ENCODE measurements at places on chromosomes 2 and 18. TPM values are rescaled to one million over a fixed set of nuclear protein-coding genes. Genes with fewer than 3 reads are reported as not detected.

CRYGB gene
- not detected for total RNA-seq

DYSF gene
- total RNA-seq: 8.5 TPM

EHD3 gene
- 12.0 TPM for total RNA-seq

CRYGD gene
- total RNA-seq: 0.98 TPM

DNA sequence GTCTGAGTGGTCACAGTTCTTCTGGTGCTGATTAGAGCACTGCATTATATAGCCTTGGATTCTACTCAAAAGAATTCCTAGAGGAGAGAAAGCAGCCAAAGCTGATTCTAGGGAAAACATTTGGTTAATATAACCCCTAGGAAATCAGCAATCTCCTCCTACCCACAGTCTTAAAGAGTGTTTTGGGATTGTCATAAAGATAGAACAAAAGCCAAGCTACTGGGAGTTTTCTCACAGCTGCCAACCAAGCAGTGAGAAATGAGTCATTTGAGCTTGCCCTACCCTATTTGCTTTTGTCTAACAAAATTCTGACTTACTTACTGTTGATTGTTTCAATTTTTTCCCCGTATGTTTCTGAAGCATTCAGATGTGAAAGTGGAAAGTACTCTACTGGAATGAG is 469.3 kb downstream of the PLCL1 start:
- no peaks in the 10 kb centered on the region for H3K36me3 ChIP-seq
- H3K4me1 ChIP-seq: no peaks in the 10 kb centered on the region
- no peak overlapping the region for H3K4me3 ChIP-seq
- DNase-seq: no peak
- no peak overlapping the region for H3K27ac ChIP-seq

DNA sequence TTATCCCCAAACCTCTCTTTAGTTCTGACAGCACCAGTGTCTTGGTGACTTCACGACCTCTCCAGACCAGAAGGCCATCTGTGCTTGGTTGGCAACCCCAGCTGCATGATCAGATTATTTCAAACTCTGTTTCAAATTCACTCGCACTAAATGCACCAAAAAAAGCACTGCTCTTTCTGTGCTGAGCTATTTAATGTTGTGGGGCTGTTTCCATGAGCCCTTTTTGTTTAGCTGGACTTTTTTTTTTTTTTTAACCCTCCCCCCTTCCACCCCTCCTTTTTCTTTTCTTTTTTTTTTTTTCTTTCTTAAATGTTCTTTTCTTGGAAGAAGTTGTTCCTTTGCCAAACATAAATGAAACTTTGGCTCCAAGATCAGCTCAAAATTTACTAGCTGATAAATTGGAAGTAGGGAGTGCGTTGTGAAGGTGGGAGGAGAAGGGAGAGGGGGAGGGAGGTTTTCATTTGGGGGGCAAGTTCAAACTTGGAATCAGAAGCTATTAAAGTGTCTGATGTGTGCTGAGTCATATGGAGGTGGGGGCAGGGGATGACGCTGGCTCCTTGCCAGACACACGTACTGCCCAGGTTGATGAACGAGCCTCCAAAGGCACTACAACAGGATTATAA is 543.0 kb upstream of the TNP1 start:
- H3K27me3 ChIP-seq: no peaks in the 10 kb centered on the region
- no peaks in the 10 kb centered on the region for H3K4me1 ChIP-seq
- no peak overlapping the region for H3K27ac ChIP-seq
- no peak overlapping the region for H3K4me3 ChIP-seq
- DNase-seq: no peak

- H3K4me3 ChIP-seq: no peak overlapping the region
- no peak overlapping the region for H3K27ac ChIP-seq
Observed at GRCh38 chr18:11042247-11042646, 107.1 kb downstream of the PIEZO2 start.

GRCh38 chr2:100639588-100640390 is 77.0 kb downstream of the PDCL3 start:
- DNase-seq: no peak
- H3K27me3 ChIP-seq: no peaks in the 10 kb centered on the region
- H3K4me3 ChIP-seq: no peak overlapping the region
- no peaks in the 10 kb centered on the region for H3K36me3 ChIP-seq
- no peak overlapping the region for H3K27ac ChIP-seq

DNA sequence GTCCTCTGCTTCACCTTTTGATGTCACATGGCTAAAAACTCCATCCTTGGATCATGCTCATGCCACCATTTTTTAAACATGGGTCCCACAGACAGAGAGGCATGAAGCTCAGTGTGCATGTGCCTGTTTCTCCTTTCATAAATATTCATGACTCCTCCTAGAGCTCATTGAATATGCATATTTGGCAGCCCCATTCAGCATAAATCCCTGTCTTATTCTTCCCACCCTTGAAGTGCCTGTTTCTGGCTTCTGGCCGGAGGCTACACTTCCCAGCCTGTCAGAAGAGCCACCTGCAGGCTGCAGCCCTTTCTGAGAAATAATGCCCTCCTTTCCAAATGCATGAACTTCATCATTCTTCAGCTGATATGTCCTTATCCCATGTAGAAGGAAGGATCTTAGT is 109.7 kb downstream of the LDLRAD4 start:
- DNase-seq: no peak
- H3K36me3 ChIP-seq: no peaks in the 10 kb centered on the region

- no peak overlapping the region for H3K27ac ChIP-seq
- DNase-seq: no peak
- H3K4me3 ChIP-seq: no peak overlapping the region
Observed at GRCh38 chr2:174635015-174635593, 37.5 kb upstream of the WIPF1 start.

DNA sequence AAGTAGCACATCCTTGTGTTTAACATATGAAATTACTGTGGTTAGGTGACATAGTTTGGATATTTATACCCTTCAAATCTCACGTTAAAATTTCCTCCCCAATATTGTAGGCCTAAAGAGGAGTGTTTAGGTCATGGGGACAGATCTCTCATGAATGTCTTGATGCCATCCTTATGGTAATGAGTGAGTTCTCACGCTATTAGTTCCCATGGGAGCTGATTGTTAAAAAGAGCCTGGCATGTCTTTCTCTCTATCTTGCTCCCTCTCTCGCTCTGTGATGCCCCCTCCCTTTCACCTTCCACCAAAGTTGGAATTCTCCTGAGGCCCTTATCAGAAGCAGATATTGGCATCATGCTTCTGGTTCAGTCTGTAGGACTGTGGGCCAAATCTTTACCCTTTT is 660.1 kb downstream of the ADCYAP1 start:
- H3K27ac ChIP-seq: no peak overlapping the region
- no peak overlapping the region for H3K4me3 ChIP-seq
- DNase-seq: no peak
- no peaks in the 10 kb centered on the region for H3K36me3 ChIP-seq
- no peaks in the 10 kb centered on the region for H3K27me3 ChIP-seq

DNA sequence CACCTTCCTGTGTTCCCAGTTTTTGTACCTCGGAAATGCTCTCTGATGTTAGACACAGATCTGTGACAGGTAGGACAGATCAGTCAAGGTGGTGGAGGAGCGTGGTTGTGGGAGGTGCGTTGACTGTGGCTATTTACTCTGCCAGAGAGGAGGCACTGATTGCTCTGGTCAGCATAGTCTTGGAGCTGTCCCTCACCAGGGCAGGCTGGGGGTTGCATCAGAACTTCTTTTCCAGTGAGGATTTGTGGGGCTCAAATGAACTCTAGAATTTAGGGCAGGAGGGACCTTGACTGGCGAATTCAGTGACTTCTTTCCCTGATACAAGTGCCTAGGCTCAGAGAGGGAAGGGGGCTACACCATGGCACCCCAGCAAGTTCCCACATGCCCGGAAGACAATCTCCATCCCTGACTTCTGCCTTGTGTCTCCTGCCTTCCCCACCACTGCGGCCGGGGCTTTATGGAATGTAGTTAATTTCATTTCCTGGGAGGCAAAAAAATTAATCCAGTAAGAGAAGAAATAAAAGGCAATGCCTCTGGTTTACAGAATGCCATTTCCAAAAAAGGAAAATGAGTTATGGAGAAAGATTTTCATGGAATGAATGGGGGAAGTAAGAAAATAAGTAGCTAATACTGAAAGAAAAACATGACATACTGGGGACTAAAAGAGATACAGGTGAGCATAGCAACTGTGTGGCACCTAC is 26.1 kb downstream of the NIFK start:
- no peaks in the 10 kb centered on the region for H3K4me1 ChIP-seq
- no peak overlapping the region for H3K27ac ChIP-seq
- no peaks in the 10 kb centered on the region for H3K27me3 ChIP-seq
- no peak for DNase-seq
- no peak overlapping the region for H3K4me3 ChIP-seq
- H3K36me3 ChIP-seq: no peaks in the 10 kb centered on the region

DNA sequence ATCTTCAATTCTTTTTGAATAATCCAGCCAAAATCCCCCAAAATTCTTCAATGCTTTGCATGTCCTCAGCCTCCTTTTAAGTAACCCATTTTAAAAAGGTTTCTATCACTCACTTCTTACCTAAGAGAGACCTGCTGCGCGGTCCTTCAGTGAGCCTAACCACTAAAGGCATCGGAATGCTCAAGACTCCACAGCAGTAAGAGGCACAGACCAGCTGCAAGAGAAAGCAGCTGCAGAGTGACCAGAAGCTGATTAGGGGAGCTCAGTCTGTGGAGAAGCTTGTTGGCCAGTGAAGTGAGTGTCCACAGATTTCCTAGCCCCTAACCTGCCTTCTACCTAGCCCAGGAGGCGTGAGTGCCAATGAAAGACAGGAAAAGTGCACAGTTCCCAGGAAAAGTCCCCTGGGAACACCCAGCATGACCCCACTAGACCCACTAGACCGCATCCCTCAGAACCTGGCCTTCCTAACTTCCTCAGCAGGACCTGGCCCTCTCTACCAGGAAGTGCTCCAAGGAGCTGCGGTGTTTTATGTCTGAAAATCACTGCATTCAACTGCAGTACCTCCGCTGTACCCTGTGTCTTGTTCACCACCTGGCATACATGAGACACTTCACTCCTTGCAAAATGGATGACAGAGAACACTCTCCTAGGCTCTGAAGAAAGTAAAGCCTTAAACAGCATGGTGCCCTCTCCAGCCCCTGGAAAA is 10.1 kb downstream of the MBOAT2 start:
- peaks cover 3% of the 10 kb centered on the region for H3K4me1 ChIP-seq
- H3K27me3 ChIP-seq: no peaks in the 10 kb centered on the region
- no peak for DNase-seq
- no peak overlapping the region for H3K27ac ChIP-seq
- H3K4me3 ChIP-seq: no peak overlapping the region

All from H1 (cell line).